ENCODE measurements at places on chromosomes 16 and 17.

DNA sequence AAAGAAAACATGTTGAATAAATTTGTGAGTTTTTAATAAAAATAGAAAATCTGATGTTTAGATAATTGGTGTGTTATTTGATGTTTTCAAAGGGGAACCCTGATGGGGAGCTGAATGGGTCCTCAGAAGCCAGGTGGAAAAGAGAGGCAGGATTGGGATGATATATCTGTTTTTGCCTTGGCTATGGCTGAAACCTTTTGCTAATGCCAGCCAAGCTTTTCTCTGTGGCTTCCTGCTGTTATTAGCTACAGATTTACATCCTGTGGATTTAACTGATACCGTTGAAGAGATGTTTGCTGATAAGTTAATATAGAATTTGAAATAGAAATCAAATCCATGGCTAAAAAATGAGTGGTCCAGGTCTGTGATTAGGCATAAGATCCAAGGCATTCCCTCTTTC lies 4.2 kb upstream of the AATF start:
- no peak for DNase-seq

DNA sequence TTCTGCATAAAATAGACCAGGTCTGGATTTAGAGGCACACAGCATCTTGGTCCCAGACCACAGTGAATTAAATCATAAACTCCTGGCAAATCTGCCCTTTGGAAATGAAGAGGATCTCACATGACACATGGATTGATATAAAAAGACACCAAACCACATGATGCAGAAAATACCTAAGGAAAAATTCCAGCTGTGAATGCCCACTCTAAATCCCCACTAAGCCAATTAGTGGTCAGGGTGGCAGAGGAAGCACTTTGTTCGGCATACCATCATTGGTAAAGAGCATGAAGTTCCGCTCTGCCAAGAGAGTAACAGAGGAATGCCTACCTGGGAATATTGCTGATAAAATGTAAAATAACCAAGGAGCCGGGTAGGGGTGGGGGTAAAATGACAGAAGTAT lies 32.4 kb upstream of the NOL11 start:
- DNase-seq = no peak

- DNase-seq = no peak
Observed at GRCh38 chr16:22844416-22844815, 30.5 kb downstream of the HS3ST2 start.

DNA sequence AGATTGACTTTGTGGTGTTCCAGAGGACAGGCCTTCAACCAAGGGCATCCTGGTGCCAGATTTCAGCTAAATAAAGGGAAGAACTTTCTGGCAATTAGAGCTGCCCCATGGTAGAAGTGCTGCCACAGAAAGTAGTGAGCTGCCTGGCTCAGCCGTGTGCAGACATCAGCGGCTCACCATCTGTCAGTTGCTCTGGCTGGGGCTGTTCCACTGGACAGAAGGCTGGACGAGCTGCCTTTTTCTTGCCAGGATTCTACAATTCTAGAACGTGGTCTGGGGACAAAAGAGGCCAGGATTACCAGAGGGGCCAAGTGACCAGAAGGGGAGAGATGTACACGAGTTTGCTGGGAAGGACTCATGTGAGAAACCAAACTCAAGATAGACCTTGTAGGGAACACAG lies 107.0 kb upstream of the RPL38 start:
- DNase-seq = no peak

- DNase-seq = no peak
Observed at GRCh38 chr17:50686494-50687199, 21.1 kb downstream of the ANKRD40 start.

DNA sequence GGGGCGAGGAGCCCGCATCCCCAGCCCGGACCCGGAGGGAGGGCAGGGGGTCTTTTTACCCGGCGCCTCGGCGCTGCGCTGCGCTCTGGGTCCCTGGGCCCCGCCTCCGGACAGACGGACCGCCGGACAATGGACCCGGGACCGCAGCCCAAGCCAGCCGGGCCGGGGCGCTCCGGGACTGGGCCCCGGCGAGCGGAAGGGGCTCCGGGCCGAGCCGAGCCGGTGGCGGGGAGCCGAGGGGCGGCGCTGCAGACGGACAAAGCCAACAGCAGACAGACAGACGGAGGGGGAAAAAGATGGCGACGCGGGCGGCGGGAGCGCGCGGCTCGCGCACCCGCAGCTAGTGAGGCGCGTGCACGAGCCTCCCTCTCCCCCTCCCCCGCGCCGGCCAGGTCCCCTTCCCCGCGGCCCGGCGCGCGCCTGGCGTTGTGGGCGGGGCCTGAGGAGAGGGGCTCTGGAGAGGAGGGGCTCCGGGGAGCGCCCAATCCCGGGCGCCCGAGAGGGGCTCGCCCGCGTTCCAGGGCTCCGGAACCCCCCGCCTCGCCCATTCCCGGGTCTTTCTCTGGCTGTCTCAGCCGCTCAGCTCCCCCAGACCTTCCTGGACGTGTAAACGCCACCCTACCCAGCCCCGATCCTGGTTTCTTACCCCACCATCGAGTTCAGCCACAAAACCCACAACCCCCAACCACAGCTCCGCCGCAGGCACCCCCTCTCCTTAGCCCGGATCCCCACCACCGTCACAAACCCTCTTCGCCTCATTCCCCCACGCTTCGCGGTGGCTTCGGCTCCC lies at the start of gene ZNF821:
Gene ZNF821 (minus strand): TSS at position 334 of the 790 bp plus-strand sequence. CDS start 4,236 bp downstream, outside the sequence.
- DNase-seq = peak; percentile 97

- no peak for DNase-seq
Observed at GRCh38 chr16:28181515-28181914, 30.2 kb downstream of the XPO6 start.

GRCh38 chr17:76432004-76432403 lies 20.9 kb downstream of the UBE2O start:
- DNase-seq = no peak
